ENCODE measurements at places on chromosomes 5 and 9.

GRCh38 chr9:93329629-93330280, 121.7 kb upstream of the FAM120A start:
- DNase-seq: no peak

DNA sequence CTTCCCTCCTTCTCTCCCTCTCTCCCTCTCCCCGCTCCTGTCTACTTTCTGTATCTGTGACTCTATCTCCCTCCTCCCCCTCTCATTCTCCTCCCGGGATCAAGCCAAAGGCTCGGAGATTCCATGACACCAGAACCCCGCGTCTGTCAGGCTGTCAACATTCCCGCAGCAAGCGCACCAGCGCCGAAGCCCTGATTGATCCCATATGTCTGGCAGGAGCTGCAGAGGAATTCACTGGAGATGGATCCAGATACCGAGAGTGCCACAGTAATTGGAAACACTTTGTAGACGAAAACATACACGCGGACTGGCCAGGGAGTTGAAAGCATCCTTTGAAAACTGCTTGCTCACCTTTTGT, 300 bp upstream of the SVEP1 start:
- DNase-seq: no peak

GRCh38 chr9:93655621-93656425, 79.4 kb downstream of the PHF2 start:
- no peak for DNase-seq

- no peak for DNase-seq
Observed at GRCh38 chr5:172007175-172008110, 1.0 kb upstream of the FBXW11 start.

- DNase-seq: no peak
Observed at GRCh38 chr5:99795031-99795430, 740.1 kb upstream of the FAM174A start.

DNA sequence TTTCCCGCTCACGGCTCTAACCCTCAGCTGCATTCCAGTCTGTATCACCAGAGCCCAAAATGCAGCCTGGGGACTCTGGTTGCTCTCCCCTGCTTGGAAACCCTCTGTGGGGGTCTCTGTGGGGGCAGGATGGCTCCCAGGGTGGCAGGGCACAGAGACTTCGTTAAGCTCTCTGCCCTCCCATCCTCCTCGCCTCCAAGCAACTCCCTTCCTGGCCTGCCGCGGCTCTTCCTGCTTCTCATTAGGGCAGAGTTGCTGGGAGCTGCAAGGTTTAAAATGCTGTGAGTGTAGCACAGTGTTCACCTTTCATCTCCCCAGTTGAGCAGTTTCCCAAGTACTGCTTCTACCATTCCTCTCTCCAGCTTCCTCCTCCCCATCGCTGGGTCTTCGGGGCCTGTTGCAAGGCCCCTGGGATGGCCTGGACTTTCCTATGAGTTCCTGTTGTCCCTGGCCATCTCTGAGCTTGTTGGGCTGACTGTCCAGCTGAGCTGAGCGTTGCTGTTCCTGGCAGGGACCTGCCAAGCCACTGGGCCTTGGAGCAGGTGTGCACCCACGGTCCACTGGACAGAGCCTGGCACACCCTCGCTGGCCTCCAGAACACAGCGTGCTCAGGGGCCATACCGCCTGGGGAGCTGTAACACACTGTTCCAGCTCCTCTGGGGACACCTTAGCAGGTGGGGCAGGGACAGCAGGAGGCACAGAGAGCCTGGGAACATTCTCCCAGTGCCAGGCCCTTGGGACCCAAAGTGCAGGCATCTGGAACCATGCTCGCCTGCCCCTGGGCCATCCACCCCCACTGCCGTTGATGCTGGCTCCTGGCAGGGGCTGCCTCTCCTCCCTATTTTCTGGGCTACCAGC, 188.4 kb downstream of the C9orf50 start:
- no peak for DNase-seq

- DNase-seq: no peak
Observed at GRCh38 chr9:1722404-1722803, 292.7 kb upstream of the SMARCA2 start.

DNA sequence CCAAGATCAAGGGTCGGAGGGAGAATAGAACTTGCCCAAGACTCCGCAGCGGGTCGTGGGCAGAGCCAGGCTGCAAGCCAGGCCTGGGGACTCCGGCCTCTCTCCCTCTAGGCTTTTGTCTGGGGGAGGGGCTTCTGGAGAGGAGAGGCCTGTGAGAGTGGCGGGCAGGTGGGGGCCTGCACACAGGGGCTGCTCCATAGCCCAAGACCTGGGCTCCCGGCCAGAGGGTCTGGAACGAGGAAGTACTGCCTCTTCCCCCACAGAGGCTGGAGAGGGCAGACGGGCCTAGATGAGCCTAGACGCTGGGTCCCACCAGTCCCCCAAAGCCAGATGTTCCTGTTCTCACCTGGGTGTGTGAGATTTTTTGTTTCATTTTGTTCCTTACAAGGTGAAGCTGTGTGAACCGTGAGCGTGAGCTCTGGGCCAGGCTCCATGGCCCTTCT, 5.2 kb upstream of the ST6GALNAC6 start:
- no peak for DNase-seq

GRCh38 chr5:31397926-31398557, 133.9 kb downstream of the DROSHA start:
- no peak for DNase-seq

- no peak for DNase-seq
Observed at GRCh38 chr9:136784249-136784996, 6.7 kb upstream of the TMEM141 start.

- no peak for DNase-seq
Observed at GRCh38 chr5:132497488-132497997, 7.0 kb upstream of the IRF1 start.

DNA sequence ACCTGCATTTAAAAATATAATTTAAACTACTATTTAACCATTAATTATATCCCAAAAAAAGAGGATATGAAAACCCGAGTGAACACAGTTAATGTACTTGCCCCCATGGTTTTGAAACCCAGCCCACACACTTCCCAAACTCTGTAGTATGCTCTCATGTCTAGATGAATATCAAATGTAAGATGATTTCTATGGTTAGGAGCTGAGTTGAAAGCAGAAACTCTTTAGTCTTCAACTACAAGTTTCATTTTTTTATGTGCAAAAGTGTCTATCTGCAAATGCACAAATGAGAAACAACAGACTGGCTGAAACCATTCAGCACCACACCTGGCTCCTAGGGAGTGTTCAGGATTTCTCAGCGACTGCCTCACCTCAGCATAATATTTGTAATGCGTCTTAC, 183.3 kb downstream of the SEMA5A start:
- no peak for DNase-seq

DNA sequence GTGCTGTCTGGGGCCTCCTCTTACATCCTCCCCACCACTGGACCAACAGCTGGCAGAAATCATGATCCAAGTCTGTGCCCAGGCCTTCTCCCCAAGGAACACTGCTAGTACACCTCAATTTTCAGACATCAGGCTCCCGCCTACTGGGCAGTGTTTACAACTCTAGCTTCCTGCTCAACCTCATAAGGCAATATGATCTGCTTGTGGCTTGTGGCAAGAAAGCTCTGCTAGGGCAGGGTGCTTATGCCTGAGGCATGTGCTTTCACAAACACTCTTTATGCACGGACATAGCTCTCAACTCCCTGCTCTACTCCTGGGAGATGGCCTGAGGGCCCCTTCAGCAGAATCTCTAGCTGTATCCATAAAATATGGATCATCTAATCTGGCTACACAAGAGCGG, 32.5 kb downstream of the SH3TC2 start:
- DNase-seq: no peak

GRCh38 chr5:138661291-138661960, 86.2 kb upstream of the HSPA9 start:
- no peak for DNase-seq

- no peak for DNase-seq
Observed at GRCh38 chr9:90802386-90802985, 867 bp downstream of the SYK start.

GRCh38 chr9:129221233-129221632, 43.2 kb upstream of the IER5L start:
- DNase-seq: no peak

- no peak for DNase-seq
Observed at GRCh38 chr5:34789021-34789531, 49.9 kb upstream of the TTC23L start.

GRCh38 chr9:99340281-99340680, 118.2 kb downstream of the SEC61B start:
- no peak for DNase-seq

GRCh38 chr5:95818181-95819147, 4.1 kb downstream of the GLRX start:
- no peak for DNase-seq

DNA sequence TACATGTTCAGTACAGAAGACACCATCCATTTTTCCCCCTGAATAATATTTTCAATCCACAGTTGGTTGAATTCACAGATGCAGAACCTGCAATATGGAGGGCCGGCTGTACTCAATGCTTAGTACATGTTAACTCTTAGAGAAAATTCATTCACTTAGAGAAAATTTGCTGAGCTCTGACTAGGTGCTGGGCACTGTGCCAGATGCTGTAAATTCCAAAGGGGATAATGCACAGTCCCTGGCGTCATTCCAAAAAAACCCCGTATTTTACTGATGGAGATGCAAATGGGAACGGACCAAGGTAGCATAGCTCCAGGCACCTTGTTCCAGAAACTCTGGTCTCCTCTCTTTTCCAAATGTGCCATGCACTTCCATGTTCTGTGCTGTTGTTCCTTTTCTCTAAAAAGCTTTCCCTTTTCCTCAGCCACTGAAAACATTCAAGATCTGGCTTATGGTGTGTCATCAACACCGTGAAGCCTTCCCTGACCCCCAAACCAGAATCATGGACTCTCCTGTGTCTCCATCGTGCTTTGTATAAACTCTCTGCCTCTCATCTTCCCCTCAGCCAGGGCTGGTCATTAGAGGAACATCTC, 55.7 kb upstream of the COL15A1 start:
- no peak for DNase-seq

GRCh38 chr5:180178531-180179441, 30.2 kb downstream of the RASGEF1C start:
- no peak for DNase-seq

GRCh38 chr9:120385606-120386389, 194.2 kb downstream of the CDK5RAP2 start:
- DNase-seq: no peak

- DNase-seq: no peak
Observed at GRCh38 chr9:114446036-114446435, 58.3 kb upstream of the AKNA start.

DNA sequence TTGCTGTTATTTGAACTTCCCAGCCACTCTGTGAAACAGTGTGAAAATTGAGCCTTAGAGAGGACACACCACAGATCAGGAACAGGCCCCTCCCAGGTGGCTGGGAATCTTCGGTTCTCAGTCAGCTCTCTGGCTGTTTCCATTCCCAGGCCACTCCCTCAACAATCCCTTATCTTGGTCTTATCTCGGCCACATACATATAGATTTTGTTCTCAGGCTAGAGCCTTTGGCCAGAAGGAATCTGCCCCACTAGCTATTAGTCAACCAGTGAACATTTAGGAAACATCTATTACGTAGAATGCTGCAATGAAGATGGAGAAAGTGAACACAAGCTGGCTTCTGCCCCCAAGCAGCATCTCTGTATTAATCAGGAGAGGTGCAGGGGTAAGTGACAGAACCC, 21.0 kb upstream of the WWC1 start:
- DNase-seq: no peak

- no peak for DNase-seq
Observed at GRCh38 chr9:135098400-135099105, 11.1 kb downstream of the OLFM1 start.

GRCh38 chr5:93800988-93801811, 59.8 kb upstream of the POU5F2 start:
- DNase-seq: no peak

DNA sequence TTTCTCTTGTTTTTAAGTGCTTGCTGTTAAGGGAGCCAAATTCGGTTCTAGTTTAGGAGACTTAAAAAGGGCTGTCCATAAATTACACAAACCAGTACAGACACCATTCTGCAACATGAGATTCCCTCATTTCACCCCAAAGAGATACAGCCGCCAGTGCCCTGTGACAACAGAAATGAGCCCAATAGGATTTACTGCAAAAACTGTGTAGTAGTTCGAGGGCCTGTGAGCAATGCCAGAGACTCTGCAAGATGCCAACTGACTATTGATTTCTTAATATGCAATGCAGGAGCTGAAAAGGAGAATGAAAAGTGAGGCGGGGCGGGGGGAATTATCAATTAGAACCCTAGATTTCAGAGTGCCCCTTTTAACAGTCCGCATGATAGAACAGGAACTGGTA, 5.7 kb upstream of the C5orf15 start:
- DNase-seq: no peak

- DNase-seq: no peak
Observed at GRCh38 chr9:78112406-78112805, 80.8 kb upstream of the GNAQ start.

- peak; percentile 53 for DNase-seq
Observed at GRCh38 chr5:136750224-136750862, 385.0 kb upstream of the TRPC7 start.

DNA sequence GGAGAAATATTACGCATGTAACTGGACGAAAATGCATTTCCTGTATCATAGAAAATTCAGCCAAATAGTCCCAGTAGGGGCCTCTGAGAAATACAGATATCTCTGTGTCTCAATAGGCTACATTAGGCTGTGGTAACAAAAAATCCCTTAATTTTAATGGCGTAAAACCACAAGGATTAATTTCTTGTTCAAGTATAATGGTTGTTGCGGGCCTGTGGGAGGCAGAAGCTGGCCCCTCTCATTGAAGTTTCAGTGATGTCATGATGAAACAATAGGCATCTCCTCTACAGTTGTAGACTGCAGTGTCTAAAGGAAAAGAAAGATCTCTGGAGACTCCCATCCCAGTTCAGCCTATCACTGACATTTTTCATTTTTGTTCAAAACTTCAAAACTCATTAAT, 1625.6 kb upstream of the C9orf72 start:
- DNase-seq: no peak

GRCh38 chr9:19922476-19923118, 133.8 kb upstream of the SLC24A2 start:
- no peak for DNase-seq

DNA sequence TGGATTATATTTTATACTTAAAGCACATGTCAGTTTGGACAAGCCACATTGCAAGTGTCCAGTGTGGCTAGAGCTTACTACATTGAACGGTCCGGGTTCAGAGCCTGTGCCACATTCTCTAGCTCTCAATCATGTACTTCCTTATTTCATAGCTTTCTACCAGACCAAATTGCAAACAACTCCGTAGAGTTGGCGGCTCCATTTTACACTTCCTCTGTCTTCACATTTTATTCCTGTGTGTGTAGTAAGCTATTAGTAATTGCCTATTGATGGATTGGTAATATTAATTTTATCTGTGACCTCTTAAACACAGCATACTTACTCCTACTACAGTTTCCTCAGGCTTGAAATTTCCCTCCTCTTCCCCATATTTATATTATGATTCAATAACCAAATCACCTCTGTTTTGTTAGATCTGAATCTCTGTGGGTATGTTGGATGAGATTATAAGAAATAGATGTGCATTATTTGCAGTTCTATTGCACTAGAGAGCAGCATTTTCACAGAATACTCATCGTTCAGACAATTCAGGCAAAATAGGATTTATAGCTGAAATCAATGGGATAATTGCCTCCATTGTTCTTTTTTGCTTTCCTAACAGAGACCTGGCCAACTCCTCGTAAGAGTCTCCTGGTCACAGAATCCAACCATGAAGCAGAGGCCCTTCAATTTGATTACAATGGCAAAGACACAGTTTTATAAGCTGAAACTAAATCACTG, 29.0 kb upstream of the C9orf72 start:
- no peak for DNase-seq

All from caudate nucleus (tissue), 63 donors.